ENCODE measurements at places on chromosomes 5 and 9.

DNA sequence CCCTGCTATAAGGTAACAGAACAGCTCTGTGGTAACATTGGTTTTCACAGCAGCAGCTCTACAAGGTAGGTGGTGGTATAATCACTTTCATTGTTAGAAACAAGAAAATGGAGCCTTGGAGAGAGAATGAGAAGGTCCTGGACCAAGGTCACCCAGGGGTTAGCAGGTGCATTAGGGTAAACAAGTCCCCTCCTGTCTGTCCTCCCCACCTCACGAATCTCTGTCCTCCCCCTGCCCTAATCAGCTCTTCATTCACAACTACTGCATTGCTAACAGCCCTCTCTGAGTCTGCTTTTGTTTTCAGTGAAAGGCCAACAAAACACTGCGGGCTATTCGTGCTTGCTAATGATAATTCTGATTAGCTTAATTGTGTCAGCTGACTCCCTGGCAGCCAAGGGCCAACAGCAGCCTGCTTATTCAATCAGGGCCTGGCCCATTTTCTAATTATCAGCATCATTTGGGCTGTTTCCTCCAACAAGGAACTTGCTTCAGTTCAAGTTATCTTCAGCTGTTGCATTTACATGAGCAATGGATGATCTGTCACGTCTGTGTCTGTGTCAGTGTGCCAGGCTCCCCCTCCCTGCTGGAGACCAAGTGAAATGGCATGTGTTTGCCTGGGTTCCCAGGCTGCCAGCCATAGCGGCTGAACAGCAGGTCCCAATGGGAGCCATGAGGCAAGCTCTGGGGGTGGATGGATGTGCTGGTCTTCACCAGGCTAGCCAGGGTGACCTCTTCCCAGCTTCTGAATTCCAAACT, 56.7 kb upstream of the EQTN start:
- no peak for DNase-seq

DNA sequence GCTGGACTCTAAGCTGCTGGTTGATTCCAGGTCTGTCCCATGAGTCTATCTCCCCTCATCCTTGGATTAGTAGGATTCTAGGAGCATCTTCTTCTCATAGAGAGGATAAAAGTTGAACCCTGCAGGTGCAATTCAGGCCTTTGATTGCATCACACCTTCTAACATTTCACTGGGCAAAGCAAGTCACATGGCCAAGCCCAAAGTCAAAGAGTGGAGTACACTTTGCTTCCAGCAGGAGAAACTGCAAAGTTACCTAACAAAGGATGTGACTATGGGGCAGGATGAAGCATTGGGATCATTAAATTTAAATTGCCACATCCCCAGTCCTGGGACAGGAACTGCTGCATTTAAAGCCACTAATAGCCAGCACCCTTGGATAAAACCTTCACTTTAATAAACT, 51.0 kb upstream of the EGFLAM start:
- no peak for DNase-seq

GRCh38 chr5:11390291-11390767, 513.9 kb downstream of the CTNND2 start:
- DNase-seq = peak; percentile 88

GRCh38 chr9:76926846-76927245, 20.9 kb upstream of the PRUNE2 start:
- no peak for DNase-seq

DNA sequence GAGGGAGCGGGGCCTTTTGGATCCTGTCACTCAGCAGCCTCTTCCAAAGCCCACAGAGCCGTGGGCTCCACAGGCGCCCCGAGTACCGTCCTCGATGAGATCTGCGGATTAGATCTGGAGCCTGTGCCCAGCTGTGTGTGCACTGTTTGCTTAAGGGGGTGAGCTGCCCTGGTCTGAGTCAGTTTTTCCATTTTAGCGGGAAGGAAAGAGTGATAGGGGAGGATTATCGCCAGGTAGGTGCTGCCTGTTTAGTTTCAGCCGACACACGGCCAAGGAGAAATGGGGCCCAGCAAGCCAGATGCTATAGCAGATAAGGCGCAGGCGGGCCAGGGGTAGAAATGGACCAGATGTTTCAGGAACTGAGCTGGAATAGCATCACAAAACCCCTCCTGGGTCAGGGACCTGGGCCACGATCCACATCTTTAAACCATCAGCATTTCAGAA, 18.1 kb downstream of the COL5A1 start:
- DNase-seq = no peak

- DNase-seq = no peak
These were observed 151.2 kb downstream of the TSSK1B start for GRCh38 chr5:113283558-113283957.

- DNase-seq = no peak
These were observed 14.9 kb upstream of the COL27A1 start for GRCh38 chr9:114140401-114140800.

GRCh38 chr5:31415960-31416359, 115.9 kb downstream of the DROSHA start:
- DNase-seq = no peak

DNA sequence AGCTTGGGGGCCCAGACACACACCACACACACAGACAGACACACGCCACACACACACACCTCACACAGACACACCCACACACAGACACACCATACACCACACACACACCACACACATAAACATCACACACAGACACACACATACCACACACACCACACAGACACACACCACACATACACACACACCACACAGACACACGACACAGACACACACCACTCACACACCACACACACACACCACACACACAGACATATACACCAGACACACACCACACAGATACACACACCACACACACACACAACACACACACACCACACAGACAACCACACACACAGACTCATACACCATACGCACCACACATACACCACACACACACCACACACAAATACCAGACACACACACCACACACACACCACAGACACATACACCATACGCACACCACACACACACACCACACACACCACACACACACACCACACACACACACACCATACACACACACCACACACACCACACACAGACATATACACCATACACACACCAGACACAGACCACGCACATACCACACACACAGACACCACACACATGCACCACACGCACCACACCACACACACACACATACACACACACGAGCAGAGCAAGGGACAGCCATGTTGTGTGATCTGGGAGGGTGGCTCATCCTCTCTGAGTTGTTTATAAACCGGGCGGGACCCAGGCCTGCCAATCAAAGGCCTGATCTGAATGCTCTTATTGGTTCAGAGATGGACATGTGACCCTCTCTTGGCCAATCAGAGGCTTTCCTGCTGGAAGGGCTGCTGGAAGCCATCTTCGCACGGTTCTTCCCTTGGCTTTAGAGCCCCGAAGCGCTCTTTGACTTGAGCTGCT, 148.3 kb downstream of the GAPVD1 start:
- DNase-seq = no peak

- no peak for DNase-seq
These were observed 87.4 kb upstream of the LHFPL2 start for GRCh38 chr5:78735834-78736463.

DNA sequence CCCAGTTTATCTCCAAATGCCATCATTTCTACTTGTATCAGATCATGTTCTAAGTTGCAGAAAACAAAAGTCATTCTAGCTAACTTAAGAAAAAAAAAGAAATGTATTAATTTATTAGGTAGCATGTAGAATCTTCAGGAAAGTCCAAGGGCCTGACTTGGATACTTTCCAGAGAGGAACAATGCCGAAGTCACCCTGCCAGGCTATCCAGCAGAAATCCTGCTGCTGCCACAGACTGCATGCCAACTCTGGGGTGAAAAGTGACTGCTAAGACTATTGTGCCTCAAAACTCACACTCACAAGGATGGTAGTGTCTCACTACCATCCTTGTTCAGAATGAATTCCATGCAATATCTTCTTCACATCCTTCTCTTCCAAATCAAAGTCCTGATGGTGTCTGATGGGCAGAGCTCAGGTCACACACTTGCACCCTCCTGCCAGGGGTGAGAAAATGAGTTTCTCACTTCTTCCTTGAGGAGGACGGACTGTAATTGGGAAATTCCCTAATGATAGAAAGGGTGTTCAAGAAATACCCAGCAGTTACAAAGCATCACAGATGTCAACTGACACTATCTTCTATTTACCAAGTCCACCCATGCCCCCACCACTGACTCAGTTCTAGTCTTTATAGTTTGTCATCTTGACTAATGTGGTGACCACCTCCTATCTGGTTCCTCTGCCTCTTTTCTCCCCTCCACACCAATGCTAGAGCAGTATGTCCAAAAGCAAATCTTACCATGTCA, 279.4 kb downstream of the CWC27 start:
- DNase-seq = no peak

DNA sequence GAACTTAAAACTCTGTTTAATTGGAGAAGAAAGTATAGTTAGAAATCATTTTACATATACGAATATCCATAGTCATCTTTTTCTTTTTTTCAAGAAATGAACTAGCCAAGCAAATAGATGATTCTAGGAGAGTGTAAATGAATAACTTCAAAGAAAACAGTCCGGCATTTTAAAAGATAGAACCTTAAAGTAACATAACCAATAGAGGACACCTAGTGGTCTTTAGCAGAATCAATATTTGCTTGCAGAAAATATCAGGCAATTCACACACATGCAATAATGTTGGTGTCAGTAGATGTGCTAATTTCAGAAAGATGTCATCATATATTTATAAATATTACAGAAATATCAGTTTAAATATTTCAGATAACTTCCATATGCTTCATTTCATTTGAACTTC, 57.1 kb downstream of the HCN1 start:
- no peak for DNase-seq

GRCh38 chr5:111511831-111512374, 432 bp downstream of the STARD4 start:
- no peak for DNase-seq

DNA sequence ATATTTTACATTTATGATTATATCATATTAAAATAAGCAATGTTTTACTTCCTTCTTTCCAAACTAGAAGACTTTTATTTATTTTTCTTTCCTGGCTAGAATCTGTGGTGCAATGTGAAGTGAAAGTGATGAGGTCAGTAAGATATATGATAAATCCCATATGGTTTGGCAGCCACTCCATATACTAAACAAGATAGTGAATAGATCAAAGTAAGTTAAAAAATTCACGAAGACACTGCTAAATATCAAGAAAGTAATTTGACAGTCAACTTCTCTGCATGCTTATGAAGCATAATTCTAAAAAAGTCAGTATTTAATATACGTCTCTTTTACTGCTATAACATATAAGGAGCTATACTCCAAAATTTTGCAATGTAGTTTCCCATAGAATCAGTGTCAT, 972.8 kb downstream of the DTWD2 start:
- no peak for DNase-seq

GRCh38 chr5:173954671-173955521, 34.1 kb upstream of the C5orf47 start:
- DNase-seq = no peak

GRCh38 chr5:119323601-119324000, 32.2 kb upstream of the TNFAIP8 start:
- no peak for DNase-seq

- peak; percentile 29 for DNase-seq
These were observed 1.8 kb downstream of the PTGER4 start for GRCh38 chr5:40681363-40682153.

DNA sequence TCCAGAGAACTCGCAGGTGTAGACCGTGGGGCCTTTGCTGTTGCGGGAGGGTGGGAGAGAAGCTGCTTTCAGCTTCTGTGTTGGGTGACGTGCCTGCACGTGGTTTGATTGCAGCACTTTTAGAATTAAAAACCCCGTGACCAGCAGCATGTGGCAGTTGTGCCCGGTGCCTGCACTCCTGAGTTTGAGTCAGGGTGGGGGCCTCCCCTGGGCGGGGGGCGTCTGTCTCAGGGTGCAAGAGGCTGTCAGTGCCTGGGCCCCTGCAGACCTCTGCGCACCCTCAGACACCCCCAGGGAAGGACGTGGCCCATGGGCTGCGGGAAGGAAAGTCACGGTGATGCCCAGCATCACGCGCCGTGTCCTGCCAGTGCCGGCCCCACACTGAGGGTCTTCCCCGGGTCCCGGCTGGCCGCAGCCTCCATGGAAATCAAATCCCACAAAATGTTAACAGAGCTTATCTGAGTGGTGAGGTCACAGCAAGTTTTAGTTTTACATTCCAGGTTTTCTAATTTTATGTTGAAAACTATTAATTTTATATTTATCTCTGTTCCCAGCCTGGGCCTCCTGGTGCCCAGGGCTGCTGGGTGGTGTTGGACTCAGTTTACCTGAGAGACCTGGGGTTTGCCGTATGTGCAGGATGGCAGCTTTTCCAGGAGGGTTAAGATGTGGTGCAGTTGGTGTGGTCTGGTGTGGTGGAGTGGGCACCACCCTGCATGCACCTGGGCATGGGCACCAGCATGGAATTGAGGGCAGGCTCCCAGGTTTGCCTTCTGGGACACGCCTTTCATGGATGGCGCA, 33.3 kb downstream of the AHRR start:
- DNase-seq = no peak

- no peak for DNase-seq
These were observed 3.0 kb upstream of the FUT7 start for GRCh38 chr9:137034709-137035506.

DNA sequence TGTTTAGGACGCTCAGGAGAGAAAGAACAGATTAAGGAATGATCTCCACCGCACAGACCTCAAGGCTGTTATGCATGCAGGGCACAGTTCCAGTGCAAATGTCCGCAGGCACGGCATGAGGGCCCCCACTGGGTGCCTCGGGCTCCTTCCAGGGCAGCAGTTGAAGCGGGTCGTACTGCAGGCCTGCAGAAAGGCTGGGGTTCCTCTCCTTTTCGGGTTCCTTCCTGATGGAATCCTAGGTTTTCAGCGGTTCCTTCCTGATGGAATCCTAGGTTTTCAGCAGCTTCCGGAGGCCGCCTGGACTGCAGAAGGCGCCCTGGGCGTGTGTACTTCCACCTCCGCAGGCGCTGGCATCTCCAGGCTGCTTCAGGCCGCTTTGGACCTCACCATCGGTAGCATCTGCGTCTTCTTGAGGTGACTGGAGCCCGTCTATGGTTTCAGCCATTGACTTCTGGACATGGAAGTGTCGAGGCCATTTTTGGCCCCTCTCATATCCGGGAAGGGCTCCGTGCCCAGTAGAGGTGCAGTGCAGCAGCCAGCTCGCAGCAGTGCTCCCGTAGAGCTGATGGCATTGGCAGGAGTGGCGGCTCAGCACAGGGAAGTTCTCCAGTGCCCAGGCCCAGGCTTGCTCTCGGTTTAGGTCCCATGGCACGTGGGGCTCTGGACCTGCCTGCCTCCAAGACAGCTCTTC, 5.6 kb upstream of the MGAT4B start:
- no peak for DNase-seq

DNA sequence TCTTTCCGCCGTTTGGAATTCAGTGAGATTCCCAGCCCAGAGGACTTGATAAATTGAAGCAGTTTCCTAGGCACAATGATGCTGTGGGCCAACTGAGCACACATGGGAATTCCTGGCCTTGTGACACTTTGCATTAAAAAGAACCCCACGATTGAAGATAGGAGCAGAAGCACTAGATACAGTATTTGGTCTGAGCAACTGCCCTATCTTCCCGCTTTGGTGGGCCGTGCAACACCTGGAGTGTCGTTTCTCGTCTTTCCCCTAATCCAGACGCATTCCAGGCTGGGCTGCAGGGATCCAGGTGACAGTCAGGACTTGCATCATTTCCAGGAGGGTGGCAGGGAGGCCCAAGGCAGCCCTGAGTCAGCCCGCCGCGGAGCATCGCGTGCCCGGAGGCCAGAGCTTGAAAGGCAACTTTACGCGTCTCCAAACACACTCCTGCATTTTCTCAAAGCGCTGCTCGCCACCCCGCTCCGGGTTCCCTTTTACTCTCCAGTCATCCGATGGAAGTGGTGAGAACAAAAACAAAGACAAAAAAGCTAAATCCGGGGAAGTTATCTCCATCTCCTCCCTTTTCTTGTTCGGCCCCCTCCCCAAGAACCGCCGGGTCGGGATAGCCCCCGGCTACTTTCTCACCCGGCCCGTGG, 753 bp upstream of the STC2 start:
- no peak for DNase-seq

Data from HS-27A (cell line).